Activated CD4-positive, alpha-beta T cell treated with anti-CD3 and anti-CD28 coated beads for 4 hours (primary cell): ENCODE measurements at places on chromosomes 7 and 10.

- DNase-seq = no peak
Measured at GRCh38 chr10:32751582-32751981, 206.4 kb downstream of the ITGB1 start.

DNA sequence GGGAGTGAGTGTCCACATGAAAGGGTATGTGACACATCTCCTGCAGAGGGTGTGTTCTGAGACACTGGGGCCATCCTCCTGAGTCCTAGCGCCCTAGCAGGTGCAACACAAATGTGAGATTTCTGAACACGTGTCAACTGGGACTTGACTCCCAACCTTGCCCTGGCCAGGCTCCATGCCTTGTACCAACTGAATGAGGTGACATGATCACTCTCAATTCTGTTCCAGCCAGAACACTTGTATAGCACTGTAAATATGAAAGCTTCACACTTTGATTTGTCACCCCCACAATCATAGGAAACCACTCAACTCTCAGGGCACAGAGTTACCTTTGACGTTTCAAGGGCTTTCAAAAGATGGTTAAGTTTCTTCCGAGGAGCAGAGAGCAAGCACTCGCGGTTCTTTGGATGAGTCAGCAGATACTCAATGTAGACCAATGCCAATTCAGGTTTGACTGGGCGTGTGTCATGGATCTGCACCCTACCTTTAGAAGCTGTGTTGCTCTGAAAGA, 48.6 kb downstream of the NCAPG2 start:
- DNase-seq = no peak

DNA sequence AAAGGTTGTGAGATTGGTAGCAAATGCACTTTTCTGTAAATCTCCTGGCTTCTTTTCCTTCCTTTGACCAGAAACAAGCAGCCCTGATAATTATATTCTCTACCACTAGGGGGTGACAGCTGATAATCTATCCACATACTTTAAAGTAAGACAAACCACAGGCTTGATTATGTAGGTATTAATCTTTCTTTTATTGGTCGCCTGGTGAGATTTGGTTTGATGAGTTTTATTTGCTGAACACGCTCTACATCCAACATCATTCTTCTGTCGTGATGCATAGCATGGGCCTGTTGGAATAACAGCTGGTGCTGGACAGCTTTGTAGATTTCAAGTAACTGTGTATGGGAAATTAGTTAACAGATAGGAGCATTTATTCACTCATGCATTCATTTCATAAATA, 63.5 kb downstream of the ZNF365 start:
- DNase-seq = peak; percentile 41

GRCh38 chr10:86100581-86101061, 266.0 kb downstream of the GRID1 start:
- DNase-seq = no peak

DNA sequence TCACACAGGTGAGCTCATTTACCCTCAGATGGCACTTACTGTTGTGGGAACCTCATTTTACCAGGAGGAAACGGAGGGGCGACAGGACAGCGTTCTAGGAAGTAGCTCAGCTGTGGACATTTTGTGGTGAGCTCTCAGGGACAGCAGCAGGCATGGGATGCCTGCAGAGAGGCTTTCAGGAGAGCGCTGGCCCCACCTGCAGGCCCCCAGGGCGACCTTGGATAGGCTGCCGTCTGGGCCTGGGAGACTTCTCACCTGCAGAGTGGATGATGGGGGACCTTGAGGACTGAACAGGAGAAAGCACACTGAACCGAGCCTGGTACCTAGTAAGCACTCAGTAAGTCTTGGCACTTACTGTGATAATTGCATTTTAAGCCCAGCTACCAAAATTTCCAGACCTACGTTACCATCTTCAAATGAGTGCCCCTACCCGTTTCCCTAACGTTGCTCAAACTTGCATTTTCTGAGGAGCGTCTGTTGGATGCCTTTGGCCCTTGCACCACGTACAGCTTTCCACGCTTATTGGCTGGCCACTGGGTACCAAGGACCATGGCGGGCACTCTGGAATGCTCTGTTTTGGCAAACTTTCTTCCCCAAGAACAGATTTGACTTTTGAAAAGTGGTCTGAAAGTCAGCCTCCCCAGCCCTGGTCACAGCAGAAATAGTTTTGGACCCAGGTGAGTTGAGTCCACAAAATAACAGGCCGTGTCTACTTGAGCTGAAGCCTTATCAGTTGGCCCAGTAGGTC, 223.4 kb downstream of the EBF3 start:
- DNase-seq = no peak

DNA sequence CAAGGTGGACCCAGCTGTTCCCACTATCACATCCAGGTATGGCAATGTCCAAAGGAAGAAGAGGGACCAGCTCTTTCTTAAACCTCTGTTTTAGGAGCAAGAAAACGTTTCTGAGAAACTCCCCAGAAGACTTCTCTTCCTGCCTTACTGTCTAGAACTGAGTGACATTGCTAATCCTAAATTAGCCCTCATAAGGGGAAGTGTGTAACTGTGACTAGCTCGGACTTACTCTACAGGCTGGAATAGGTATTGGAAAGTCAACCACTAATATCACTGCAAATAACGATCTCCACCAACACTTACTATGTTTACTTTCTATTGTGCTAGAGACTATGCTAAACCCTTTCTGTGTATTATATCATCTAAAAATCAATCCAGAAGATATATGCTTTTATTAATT, 49.9 kb upstream of the RELN start:
- no peak for DNase-seq

GRCh38 chr10:12844811-12845483, 156.6 kb downstream of the CCDC3 start:
- no peak for DNase-seq

DNA sequence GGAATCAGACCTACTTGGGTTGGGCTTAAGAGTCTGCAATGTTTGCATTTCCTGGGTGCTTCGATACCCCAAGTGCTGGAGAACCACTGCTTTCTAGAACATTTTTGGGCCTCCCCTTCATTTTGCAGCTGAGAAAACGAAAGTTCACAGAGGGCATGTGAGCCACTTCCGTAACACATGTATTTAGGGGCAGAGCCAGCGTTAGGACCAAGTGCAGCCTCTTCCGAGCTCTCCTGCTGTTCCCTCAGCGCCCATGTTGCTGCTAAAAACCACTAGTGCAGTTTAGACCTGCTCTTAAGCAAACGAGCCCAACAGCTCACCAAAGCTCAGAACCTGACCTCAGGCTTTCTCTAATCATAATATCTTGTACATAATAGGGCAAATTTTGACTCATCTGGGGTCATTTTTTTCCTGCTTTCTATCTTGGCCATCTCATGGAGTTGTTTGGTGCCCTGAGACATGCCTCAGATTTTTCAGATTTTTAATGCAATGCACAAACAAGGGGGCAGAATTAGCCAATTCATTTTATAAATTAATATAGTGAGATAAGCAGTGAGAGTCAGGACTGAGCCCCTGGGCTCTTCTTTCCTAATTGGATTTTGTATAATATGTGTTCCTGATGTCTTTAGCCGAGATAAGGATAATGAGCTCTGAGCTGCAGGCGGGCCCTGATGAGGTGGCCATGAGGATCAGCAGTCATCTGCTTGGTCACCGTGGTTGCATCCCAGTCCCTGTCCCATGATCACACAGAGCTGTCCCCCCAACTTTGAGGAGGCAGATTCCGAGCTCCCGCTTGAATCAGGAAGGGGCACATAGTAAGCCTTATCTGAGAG, 12.9 kb downstream of the BAG3 start:
- peak; percentile 20 for DNase-seq

DNA sequence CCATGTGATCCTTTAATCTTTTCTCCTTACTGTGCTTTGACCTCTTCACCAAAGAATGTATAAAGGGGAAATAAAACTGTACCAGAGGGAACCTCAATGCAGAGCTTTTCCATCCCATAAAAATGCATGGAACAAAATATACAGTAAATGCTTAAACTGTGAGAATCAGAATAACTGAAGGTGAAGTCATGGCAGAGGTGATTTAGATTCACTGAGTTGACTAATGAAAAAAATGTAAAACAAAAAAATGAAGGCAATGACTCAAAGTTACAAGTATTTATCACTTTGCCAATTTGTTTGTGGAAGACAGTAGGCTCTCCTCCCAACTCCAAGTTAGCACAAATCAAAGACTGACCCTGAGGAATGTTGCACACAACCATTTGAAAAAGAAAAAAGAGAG, 1331.6 kb upstream of the SORCS1 start:
- no peak for DNase-seq

DNA sequence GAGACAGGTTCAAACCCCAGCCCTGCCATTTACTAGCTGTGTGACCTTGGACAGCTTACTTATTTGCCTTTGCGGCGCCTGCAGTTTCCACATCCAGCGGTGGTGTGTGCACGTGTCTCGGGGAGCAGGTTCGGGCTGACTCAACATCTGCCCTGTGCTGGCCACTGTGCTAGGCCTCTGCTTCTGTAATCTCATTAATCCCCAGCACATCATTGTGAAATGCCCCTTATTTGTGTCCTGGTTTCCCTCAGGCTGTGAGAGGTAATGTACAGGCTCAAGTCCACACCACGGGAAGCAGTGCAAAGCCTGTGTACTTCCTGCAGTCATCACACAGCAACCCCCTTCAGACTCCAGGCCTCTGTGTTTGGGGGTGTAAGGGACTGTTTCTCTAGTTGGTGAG, 285.7 kb downstream of the RPS24 start:
- no peak for DNase-seq

DNA sequence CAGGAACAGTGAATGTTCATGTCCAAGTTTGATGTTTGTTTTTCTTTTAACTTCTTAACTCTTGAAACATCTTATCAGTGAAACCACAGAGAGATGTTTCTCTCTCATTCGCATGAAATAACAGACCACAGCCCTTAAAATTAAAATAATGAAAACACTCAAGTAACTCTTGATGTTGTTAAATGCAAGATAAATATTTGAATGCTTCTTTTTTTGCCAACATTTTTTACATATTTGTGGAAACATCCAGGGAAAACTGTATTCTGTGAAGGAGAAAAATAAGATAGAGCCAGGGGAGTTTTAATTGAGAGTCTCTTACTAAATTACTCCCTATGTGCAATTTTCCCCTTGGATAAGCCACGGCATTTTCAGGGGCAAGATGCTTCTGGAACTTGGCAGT, 361.8 kb upstream of the MGMT start:
- no peak for DNase-seq

- DNase-seq = no peak
Measured at GRCh38 chr10:89167915-89168314, 39.2 kb downstream of the CH25H start.
